ENCODE measurements at places on chromosomes 7 and 10.

DNA sequence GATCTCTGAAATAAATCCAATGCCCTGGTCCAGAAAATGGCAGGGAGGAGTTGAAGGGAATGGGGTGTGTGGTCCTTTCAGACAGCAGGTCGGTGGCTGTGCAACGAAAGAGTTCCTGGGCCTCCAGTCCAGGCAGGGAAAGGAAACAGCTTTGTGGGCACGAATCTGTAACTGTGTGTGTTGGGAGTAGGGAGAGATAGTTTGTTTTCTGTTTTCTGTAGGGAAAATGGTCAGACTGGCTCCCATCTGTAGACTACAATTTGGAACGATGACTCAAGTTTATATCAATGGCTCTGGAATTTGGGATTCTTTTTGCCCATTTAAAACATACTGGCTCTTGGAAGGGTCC is 2.6 kb upstream of the HOXA9 start:
- DNase-seq = no peak

DNA sequence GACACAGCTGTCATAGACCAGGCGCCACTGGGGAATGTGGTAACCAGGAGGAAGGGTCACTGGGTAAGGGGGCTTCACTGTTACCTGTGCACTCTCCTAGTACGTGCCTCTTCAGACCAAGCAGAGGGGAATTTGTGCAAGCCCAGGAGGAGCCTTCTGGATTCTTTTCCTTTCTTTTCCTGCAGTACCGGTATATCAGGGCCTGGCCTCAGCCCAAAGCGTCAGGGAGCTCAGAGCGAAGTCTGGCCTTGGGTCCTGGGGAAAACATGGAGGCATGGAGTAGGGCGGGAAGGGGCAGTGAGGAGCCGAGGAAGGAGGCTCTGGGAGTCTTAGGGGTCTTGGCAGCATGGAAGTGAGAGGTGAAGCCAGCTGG is 133.6 kb upstream of the GDF10 start:
- no peak for DNase-seq

DNA sequence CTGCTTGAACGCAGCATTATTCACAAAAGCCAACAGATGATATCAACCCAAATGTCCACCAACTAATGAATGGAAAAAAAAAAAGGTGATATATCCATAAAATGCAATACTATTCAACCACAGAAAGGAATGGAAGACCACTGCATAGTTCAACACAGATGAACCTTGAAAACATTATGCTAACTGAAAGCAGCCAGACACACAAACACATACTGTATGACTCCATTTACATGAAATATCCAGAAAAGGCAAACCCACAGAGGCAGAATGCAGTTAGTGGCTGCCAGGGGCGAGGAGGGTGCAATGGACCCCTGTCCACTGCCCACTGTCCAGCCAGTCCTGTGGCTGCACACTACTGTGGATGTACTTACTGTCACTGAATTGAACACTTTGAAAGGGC is 36.6 kb downstream of the KIAA1549 start:
- no peak for DNase-seq

- no peak for DNase-seq
These were observed 73.1 kb downstream of the MDH2 start for GRCh38 chr7:76121044-76121443.

GRCh38 chr7:135321556-135321955 is 87.9 kb downstream of the STRA8 start:
- DNase-seq = no peak

DNA sequence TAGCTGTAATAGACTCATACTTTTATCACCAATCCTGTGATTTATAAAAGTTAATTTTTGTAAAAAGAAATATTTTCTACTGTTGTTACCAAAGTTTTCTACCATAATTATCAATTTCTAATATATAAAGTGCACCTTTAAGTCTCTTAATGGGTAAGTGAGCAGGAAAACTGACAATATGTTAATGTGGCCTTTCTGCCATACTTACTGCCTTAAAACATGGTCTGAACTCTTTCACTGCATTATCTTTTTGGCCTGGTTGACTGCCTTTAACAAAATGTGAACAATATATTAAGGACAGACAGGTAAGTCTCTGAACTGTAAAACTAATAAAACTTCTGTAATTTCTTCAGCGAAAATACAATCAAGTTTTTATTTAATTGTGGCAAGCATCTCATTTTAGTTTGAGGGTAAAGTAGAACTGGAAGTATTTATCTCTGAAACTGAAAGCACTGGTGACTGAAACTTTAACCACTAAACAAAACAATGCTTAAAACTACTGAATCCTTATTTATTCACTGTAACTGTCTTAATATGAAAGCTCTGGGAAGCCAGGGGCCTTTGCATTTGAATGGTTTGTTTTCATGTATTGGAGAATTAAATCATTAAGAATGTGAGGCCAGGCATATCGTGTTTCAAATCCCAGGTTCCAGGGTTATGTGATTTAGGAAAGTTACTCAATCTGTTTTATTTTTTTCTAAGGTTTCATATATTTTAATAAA is 948.8 kb upstream of the POT1 start:
- no peak for DNase-seq

- DNase-seq = no peak
These were observed 16.1 kb upstream of the AKR1C1 start for GRCh38 chr10:4947039-4947634.

- DNase-seq = no peak
These were observed 92.1 kb downstream of the CABCOCO1 start for GRCh38 chr10:61754587-61755550.

- DNase-seq = no peak
These were observed 938 bp upstream of the CADPS2 start for GRCh38 chr7:122887198-122887597.

GRCh38 chr10:97081621-97082235 is 104.0 kb downstream of the SLIT1 start:
- DNase-seq = peak; percentile 52
